ENCODE measurements at places on chromosomes 2 and 18.

- no peak for DNase-seq
Measured at GRCh38 chr18:78972930-78973331, 6.7 kb upstream of the SALL3 start.

DNA sequence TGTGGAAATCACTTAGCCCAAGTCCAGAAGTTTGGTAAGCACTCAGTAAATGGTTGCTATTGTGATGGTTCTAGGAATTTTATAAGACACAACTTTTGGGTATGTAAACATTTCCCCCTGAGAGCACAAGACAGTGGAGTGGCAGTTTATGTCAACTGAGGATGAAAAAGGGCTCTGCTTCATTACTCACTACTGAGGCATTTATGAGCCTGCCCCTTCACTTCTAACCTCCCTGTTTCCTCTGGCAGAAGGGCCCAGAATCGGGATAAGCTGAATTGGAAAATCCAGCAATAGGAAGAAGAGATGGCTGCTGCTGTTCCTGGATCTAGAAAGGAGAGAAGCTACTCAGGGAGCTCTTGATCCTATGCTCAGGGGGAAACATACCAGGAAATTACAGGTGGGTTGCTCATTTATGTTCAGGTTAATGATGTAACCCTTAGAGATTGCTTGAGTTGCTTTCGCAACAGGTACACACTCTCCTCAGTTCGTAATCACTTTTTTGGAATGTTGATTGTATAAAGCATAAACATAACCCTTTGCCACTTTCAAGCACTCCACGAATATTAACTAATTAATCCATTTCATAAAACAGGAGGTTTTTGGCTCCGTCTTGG lies 46.3 kb downstream of the ADCYAP1 start:
- no peak for DNase-seq

- DNase-seq, result no peak
Measured at GRCh38 chr2:241695651-241696050, 6.2 kb upstream of the ING5 start.

GRCh38 chr2:96788442-96789244 lies 27.4 kb upstream of the CNNM3 start:
- peak; percentile 31 for DNase-seq

DNA sequence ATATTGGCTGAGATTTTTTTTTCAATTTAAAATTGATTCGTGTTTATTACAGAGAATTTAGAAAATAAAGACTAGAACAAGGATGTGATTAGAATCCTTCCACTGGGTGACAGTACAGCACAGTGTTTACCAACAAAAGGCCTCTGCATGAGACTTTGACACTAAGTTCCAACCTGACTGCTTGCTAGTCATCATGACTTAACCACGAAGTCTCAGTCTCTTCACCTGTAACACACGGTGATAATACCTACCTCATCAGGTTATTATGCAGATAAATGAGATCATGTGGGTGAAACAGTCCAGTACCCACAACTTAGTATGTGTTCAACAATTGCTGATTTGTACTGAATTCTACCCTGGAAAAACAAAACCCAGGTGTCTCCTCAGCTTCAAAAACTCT lies 151.2 kb downstream of the STK39 start:
- no peak for DNase-seq

- DNase-seq, result no peak
Measured at GRCh38 chr2:197212344-197213262, 98.0 kb downstream of the ANKRD44 start.

- DNase-seq, result no peak
Measured at GRCh38 chr18:12839057-12839525, 44.9 kb downstream of the PTPN2 start.

DNA sequence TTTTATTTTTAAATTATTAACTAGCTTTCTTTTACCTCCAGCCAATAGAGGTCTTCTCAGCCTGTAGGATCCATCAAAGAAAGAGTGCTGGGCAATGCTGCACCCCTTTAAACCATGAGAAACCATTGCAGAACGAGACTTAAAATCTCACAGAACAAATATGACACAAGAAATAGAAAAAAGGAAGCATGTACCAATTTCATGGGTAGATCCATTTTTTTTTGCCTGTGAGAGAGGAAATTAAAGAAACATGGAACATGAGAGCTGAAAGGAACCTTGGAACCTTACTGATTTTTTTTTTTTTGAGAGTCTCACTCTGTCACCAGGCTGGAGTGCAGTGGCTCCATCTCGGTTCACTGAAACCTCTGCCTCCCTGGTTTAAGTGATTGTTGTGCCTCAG lies 14.0 kb downstream of the HRH4 start:
- DNase-seq, result no peak

DNA sequence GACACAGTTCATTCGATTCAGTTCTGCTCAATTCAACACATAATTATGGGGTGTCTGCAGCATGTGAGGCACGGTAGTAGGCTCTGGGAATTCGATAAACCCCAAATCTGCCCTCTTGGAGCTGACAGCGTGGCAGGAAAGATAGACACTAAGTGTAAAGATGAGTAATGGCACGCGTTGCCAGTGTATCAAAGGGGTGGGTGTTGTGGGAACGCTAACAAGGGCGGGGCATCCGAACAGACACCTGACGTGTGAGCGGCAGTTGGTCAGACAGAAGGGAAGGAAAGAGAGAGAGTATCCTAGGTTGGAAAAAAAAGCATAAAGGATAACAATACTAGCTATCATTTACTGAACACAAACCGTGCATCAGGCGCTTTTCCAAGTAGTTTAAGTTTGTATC lies 125.7 kb upstream of the HAAO start:
- no peak for DNase-seq

DNA sequence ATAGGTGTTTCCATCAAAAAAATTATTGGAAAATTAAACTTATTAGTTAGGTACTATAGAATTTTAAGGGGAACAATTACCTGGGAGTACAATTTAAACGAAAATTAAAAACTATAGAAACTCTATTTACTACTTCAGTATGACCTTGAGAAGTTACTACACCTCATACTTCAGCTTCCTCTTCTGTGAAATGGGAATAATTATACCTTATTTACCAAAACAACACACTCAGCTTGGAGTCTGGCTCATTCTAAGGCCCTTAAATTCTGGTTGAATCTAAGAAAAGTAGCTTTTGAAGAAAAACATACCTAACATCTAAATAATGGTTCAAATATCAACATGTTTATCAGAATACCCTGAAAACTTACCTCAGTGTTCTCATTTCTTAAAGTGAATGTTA lies 2.7 kb downstream of the NABP1 start:
- no peak for DNase-seq

DNA sequence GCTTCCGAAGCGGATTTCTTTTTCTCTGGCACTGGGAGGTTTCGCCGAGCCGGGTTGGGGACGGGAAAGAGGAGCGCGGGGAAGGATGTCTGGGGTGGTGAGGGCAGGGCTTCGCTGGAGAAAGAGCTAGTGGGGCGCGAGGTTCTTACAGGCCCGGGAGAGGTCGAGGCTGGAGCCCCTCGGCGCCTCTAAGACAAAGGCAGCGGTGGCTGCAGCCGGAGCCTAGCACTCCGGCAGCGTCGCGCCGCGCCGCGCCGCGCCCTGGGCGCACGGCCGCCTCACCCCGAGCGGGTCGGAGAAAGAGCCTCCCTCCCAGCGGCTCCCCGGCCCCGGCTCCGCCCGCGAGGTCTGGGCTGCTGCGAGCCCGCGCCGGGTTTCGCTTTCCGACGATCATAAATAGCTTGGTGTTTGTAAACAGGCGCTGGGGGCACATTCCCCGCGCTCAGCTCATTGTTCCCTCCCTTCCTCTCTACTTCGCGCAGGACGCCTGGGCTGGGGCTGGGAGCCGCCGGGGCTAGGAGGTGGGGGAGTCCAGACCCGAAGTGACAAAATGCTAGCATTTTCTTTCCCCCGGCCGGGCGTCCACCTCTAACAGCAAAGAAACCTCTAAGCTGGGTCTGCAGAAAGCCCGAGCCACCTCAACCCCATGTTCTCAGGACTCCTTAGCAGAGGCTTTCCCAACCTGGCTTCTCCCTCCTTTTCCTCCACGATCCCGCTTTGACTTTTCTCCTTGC lies 813 bp upstream of the MEIS1 start:
- no peak for DNase-seq

DNA sequence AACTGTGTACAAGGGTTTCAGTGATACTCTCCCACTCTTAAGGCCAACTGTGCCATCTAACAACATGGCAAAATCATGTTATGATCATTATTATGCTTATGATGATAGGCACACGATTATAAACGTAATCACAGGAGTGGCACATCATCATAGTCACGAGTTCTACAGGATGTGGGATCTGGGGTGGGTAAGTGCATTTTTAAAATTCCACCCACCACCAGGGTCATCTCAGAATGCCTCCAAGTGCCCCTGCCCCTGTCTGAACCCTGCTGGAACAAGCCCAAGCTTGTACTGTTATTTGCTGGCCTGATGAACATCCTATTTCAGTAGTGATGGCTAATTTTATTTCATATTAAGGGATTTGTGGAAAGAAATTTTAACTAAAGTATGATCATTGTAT lies 117.8 kb downstream of the PTPRM start:
- DNase-seq, result no peak

DNA sequence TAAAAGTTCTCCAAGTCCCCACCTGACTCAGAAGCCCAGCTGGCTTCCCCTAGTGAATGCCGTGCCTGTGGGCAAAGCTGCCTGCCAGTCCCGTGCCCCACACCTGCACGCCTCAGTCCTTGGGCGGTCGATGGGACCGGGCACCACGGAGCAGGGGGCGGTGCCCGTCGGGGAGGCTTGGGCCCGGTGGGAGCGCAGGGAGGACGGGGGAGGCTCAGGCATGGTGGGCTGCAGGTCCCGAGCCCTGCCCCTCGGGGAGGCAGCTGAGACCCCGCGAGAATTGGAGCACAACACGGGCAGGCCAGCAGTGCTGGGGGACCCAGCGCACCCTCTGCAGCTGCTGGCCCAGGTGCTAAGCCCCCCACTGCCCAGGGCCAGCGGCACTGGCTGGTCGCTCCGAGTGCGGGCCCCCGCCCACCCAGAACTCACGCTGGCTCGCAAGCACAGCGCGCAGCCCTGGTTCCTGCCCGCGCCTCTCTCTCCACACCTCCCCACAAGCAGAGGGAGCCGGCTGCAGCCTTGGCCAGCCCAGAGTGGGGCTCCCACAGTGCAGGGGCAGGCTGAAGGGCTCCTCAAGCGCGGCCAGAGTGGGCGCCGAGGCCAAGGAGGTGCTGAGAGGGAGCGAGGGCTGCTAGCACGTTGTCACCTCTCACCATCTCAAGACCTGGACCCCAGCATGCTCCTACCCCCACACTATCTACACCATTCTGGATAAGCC lies 215.5 kb downstream of the TNS1 start:
- no peak for DNase-seq

- no peak for DNase-seq
Measured at GRCh38 chr2:211928201-211928600, 610.4 kb downstream of the ERBB4 start.

GRCh38 chr2:168912901-168913369 lies 11.8 kb downstream of the G6PC2 start:
- DNase-seq, result no peak

DNA sequence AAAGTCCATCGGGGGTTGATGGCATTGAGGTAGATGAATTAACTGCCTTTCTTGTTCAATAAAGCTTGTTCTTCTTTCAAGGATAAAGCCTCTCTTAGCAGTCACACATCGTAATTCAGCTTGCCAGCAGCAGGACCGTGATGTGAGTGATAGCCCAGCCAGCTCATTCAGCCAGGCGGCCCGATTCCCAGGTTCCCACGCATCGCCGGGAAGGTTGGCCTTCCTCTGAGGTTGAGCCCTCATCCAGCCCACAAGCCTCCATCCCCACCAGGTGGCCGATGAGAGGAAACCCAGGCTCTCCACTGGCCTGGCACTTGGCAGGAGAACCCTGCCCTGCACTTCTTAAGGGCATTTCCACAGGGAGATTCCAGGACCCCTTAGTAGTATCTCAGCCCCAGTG lies 4.7 kb downstream of the AGAP1 start:
- no peak for DNase-seq

DNA sequence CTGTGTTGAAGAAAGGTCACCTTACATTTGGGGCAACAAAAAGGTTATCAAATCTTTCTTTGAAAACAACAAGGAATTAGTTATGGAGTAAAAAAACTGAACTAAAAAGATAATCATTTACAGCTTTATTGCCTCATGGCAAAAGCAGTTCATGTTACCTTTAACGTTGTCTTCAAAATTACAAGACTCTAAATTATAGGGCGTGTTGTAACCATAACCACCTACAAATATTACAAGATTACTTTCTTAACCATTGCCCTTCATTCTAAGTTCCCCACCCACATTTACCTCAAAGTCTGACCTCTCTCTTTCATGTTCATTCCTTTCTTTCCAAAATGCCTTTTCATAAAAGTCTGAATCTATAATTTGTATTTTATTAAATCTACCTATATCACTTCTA lies 74.6 kb upstream of the LRATD1 start:
- DNase-seq, result no peak

DNA sequence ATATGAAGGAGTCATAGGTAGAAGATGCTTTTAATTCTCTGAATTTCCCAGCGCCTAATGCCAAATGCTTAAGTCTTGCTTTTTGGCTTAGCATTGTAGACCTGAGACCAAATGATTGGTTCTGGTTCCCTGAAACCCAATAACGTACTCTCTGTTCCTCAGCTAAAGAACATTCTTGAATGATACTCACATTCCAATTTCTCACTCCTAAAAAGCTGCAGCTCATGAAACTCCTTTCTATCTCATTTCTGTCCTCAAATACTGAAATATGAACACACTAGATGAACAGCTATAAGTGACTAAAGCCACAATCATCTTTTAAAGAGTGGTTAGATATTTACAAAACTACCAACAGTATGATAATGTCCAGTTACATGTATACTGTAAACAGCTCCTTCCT lies 272.1 kb downstream of the SLC8A1 start:
- no peak for DNase-seq

GRCh38 chr18:67590571-67591141 lies 74.1 kb upstream of the DSEL start:
- DNase-seq, result no peak

GRCh38 chr18:78980279-78980771 lies 707 bp downstream of the SALL3 start:
- DNase-seq, result no peak

GRCh38 chr2:241851325-241852115 lies 7.2 kb downstream of the PDCD1 start:
- DNase-seq, result no peak

DNA sequence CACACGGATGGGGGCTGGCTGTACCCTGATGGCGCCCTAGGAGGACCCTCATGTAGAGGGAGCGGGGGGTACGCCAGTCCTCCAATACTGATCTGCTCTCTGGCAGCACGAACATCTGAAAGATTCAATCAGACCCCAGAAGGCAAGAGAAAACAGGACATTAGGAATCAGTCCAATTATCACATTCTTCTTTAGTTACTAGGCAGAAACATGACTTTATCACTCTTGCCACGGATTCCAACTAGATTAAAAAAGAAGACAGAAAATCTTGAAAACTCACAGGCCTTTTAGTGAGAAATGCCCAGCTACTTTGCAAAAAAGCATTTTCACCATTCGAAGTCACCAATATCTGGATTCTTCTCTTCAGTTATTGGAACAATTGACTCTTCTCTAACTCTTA lies 68.4 kb downstream of the ID2 start:
- DNase-seq, result no peak

GRCh38 chr2:129913695-129914495 lies 65.6 kb upstream of the RAB6C start:
- DNase-seq, result no peak
